AG20443 (cell line): ENCODE measurements at places on chromosomes 16 and 17.

- no peak for DNase-seq
These were observed 992 bp downstream of the NLRC3 start for GRCh38 chr16:3576211-3576610.

- DNase-seq = peak; percentile 23
These were observed 289.2 kb upstream of the SALL1 start for GRCh38 chr16:51440131-51440889.

- no peak for DNase-seq
These were observed 13.6 kb downstream of the CDYL2 start for GRCh38 chr16:80790751-80791150.

GRCh38 chr16:24721830-24722238 lies 7.6 kb upstream of the TNRC6A start:
- no peak for DNase-seq

- no peak for DNase-seq
These were observed 20.6 kb downstream of the GLYR1 start for GRCh38 chr16:4826526-4826925.

GRCh38 chr16:56777482-56777881 lies 47.6 kb downstream of the NUP93 start:
- peak; percentile 32 for DNase-seq

DNA sequence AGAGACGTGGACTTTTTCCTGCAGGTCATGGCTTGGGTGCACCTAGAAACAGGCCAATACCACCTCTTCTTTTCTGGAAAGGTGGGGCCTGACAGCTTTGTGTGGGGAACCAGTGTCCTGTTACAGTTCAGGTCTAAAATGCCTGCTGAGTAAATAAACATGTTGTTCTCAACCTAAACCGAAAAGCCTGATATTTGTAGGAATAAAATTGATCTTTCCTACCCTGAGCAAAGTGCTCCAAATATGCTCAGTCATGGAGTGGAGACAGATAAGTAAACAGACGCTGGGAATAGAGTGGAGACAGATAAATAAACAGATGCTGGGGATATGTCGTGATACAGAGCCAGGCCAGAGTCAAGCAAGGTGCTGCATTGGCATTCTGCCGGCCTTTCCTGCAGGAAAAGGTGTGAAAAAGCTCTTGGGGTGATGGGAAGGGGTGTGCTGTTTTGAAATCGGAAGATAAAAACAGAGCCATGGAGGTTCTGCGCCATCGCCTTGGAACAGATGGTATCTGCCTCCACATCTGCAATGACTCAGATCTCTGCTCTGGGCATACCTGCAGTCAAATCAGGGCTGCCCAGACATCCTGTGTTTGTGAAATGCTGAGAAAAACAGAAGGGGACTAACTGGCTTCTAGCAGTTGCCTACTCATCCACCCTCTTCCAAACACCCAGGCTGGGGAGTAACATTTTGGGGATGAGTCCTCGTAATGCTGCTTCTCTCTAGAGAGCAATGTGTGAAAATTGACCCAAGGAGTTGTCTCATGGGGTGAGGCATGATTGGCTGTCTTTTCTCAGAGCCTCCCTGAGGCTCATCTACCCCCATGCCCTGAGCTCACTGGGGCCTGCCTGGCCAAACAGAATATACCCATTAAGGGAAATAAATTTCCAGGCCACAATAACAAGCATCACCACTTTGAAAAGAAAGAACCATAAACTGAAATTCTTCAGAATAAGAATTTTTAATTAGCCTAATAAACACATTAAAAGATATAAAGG lies 16.8 kb upstream of the TRPV2 start:
- no peak for DNase-seq

- DNase-seq = no peak
These were observed 9.7 kb upstream of the HOXB2 start for GRCh38 chr17:48554412-48555257.

DNA sequence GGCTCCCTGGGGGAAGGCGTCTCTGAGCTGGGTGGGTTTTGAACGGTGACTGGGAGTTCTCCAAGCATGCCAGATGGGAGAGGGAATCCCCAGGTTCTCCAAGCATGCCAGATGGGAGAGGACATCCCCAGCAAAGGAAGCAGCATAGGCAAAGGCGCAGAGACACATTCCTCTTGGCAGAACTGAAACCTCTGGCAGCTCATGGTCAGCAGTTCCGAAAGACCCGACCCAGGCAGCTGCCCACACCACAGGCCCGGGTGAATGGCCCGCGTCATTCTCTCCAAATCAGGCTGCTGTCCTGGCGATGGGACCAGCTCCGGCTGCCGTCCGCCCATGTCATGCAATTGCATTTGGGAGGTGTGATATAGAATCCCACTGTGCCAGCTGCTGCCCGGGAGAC lies 8.0 kb downstream of the ZNF469 start:
- no peak for DNase-seq

- DNase-seq = no peak
These were observed 25.3 kb downstream of the CDH13 start for GRCh38 chr16:82651921-82652601.

- DNase-seq = no peak
These were observed 30.1 kb downstream of the HOXB1 start for GRCh38 chr17:48500435-48501426.

- DNase-seq = no peak
These were observed 16.6 kb downstream of the TMEM204 start for GRCh38 chr16:1550069-1550468.

DNA sequence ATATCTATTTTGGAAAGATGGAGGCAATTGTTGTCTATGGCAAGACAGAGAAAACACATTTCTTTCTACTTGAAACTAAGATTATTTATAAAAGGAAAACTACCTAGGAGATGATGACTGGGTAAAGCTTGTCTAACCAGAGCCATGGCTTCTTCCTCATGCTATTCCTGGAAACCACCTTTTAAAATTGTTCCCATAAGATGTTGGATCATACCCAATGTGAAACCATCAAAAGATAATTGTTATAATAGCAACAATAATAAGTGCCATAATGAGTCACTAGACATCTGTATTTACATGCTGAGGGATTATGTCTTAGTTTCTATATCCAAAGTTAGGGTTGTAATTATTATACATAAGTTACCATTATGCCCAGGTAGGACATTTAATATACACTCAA lies 428.4 kb downstream of the KCNJ2 start:
- DNase-seq = no peak

GRCh38 chr17:72693151-72693878 lies 399.2 kb downstream of the SLC39A11 start:
- DNase-seq = peak; percentile 25
